Activated naive CD4-positive, alpha-beta T cell treated with anti-CD3 and anti-CD28 coated beads, Interleukin-2, amount 10 ng/mL, durations not matched to agents 5 hours and 36 hours (primary cell): ENCODE measurements at places on chromosomes 3 and 15. TPM values are rescaled to one million over a fixed set of nuclear protein-coding genes. Genes with fewer than 3 reads are reported as not detected.

WDR72 gene
- total RNA-seq = not detected

LHFPL4 gene
- not detected for total RNA-seq

CCDC9B gene
- total RNA-seq = 0.76 TPM

OSTN gene
- not detected for total RNA-seq

HYAL1 gene
- 0.40 TPM for total RNA-seq

LNP1 gene
- total RNA-seq = 1.2 TPM

RTP3 gene
- total RNA-seq = not detected

APOD gene
- not detected for total RNA-seq

TMCO5A gene
- not detected for total RNA-seq

CGNL1 gene
- not detected for total RNA-seq

TM4SF4 gene
- not detected for total RNA-seq

VIPR1 gene
- total RNA-seq = 39.4 TPM

PRSS50 gene
- not detected for total RNA-seq

DIPK2A gene
- 21.5 TPM for total RNA-seq

AGBL1 gene
- total RNA-seq = not detected

LRRC15 gene
- not detected for total RNA-seq

KNG1 gene
- not detected for total RNA-seq

ADAMTS9 gene
- not detected for total RNA-seq

CPN2 gene
- total RNA-seq = not detected

MAP1A gene
- 6.4 TPM for total RNA-seq

STAB1 gene
- not detected for total RNA-seq

TAGLN3 gene
- total RNA-seq = not detected

CEMIP gene
- not detected for total RNA-seq

GNAT1 gene
- not detected for total RNA-seq

BHLHE40 gene
- 214 TPM for total RNA-seq

DAZL gene
- total RNA-seq = not detected

CPNE4 gene
- total RNA-seq = not detected

IL17RE gene
- 0.45 TPM for total RNA-seq

SNRPN gene
- 70.0 TPM for total RNA-seq

FETUB gene
- total RNA-seq = not detected

HRG gene
- not detected for total RNA-seq

PLA2G4D gene
- not detected for total RNA-seq

PYGO1 gene
- not detected for total RNA-seq

TTBK2 gene
- total RNA-seq = 13.1 TPM

BSN gene
- 0.02 TPM for total RNA-seq

POC1A gene
- 20.2 TPM for total RNA-seq

LINGO1 gene
- total RNA-seq = not detected

SLC7A14 gene
- total RNA-seq = not detected

VGLL3 gene
- not detected for total RNA-seq

ITIH1 gene
- not detected for total RNA-seq

SEMA5B gene
- not detected for total RNA-seq

SKOR1 gene
- 0.30 TPM for total RNA-seq

DUOXA1 gene
- total RNA-seq = not detected

FEM1B gene
- 44.6 TPM for total RNA-seq

SNAP23 gene
- total RNA-seq = 56.8 TPM

LTK gene
- 0.13 TPM for total RNA-seq

ACTRT3 gene
- 0.14 TPM for total RNA-seq

GXYLT2 gene
- total RNA-seq = not detected

LMAN1L gene
- total RNA-seq = 0.67 TPM

EFCC1 gene
- total RNA-seq = not detected

GOLGA8T gene
- total RNA-seq = 0.28 TPM

WDR93 gene
- total RNA-seq = not detected

C15orf62 gene
- 1.8 TPM for total RNA-seq

IGDCC3 gene
- not detected for total RNA-seq

TM6SF1 gene
- 15.2 TPM for total RNA-seq

DNAH12 gene
- 0.05 TPM for total RNA-seq

GOLGA8G gene
- not detected for total RNA-seq

PLA2G4B gene
- 15.9 TPM for total RNA-seq

KNL1 gene
- 40.6 TPM for total RNA-seq

ZNF620 gene
- 3.7 TPM for total RNA-seq
